Nephron progenitor cell (in vitro differentiated cells): ENCODE measurements at places on chromosomes 2 and 18.

- DNase-seq, result no peak
These were observed 635.1 kb upstream of the SLC39A10 start for GRCh38 chr2:195021711-195022507.

DNA sequence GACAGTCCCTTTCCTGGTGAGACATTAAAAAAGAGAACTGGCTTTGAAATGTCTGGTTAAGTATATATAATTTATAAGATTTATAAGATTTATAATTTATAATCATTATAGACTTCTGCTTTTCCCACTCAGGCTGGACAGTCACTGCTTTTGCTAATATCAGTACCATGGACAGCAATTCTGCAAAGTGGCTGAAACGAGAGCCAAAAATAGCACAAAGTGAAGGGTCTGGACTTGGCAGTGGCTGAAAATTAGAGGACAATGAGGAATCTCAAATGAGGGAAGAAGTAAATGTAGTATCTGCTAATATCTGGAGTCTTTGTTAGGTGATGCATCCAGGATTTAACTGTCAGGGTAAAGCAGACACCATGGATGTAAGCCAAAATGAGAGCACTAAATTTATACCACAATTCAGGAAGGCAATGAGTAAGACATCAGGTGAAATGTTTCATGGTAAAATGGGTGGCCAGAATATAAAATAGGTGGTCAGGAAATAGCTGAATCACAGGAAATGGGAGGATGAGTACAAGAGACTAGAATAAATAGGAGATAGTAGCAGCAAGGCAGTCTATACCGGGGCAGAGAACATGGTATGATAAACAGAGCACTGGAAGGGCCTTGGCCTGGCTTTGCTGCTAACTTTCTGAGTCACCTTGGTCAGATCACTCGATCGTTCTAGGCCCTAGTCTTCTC, 39.6 kb upstream of the BOD1L2 start:
- DNase-seq, result peak; percentile 44

DNA sequence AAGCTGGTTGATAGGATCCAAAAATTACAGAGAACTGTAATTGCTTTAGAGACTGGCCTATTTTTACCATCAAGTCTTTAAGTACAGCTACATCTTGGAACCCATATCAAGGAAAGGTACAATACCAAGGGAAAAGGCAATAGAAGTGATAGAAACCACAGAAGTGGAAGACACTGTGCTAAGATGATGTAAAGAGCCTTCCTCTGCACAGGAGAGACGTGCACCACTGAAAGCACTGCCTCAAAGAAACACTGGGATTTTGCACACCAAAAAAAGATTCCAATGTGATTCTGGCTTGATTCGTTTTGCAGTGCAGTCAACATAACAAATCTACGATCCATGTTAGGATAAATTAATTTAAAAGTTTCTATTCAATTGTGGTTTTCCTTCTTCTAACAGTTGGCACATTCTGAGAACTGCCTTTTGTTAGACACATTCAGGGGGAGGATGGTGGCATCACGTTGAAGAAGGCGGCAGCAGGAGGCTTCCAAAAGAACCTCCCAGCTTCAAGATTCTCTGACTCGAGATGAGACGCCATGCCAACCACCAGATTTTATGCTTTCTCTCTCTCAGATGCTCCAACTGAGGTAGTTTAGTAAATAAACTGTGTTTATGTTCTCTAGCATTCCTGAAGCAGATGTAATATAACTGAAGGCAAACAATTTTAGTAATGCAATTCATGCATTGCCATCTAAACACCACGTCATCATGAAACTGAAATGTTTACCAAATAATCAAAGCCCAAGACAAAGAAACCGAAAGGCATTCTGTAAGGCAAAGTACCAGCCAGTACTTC, 102.9 kb downstream of the BCL2 start:
- no peak for DNase-seq

GRCh38 chr2:85170938-85171475, 37.8 kb downstream of the TCF7L1 start:
- no peak for DNase-seq

DNA sequence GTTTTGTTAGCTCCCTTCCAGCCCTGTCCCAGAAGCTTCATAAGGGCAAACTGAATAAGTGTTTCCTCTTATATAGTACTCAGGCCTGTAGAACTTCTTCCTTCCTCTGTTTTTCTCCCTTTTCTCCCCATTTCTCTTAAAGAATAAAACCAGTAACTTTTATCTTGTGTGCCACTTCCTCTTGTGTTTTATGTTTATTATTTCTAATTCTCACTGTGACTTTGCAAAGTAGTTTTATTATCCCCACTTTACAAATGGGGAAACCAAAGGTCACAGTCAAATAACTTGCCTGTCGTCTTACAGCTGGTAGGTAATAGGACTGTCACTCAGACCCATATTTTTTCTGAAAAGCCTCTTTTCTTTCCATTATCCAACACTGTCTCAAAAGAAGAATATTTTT, 42.4 kb downstream of the RBBP8 start:
- DNase-seq, result no peak

DNA sequence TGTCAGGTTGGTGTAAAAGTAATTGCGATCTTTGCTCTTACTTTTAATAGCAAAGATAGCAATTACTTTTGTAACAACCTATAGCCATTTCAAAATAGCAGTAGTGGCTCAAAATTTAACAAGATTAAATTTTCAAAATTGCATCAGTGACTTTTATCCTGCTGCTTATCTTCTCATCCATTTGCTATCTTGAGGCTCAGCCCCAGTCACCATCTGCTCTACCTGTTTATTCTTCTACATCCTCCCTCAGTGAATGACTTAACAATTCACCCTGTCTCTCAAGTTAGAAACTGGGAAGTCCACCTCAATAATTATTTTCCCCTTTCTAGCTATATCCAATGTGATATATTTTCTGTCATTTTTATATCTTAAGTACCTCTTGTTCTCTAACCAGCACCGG, 148.6 kb upstream of the ZNF804A start:
- DNase-seq, result no peak

DNA sequence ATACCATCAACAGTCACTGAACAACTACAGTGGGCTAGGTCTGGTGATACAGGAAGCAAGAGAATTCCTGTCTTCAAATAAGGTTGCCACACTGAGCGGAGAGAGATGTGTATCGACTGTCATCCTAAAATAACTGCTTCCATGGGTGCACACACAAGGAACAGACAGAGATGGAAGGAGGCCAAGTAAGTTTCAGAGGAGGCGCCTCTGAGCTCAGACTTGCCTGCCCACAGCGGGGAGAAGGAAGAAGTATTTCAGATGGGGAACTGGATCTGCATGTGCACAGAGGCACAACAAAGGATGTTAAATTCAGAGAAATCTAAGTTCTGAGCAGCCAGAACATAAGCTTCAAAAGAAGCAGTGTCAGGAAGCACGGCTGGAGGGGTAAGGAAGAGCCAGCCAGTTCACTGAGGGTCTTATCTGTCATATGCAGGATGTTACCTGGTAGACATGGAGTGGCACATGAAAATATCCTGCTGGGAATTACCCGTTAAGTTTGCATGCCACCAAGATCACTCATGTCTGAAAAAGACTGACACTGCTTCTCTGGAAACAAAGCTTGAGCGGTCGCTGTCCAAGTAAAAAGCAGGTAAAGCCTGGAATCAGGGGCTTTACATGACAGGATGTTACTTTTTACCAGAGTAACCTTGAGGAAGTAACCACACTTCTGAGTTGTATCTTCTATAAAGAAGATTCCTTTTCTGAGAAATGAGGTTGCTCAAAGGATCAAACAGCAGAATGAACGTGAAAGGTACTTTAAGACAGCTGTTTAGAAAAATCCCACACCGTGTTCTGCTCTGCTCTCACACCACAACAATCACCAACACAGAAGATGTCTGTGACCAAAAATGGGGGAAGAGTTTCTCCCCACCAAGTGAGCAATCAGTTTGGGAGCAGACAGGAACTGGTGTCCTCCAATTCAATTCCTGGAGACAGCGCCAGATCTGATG, 260.2 kb downstream of the NBAS start:
- no peak for DNase-seq

GRCh38 chr18:58449464-58449863, 179.4 kb downstream of the ALPK2 start:
- no peak for DNase-seq
